ENCODE measurements at places on chromosomes 7 and 10. TPM values are rescaled to one million over a fixed set of nuclear protein-coding genes. Genes with fewer than 3 reads are reported as not detected.
A peak's percentile ranks its signal among the peaks of the same experiment; 100 is the strongest.

DNA sequence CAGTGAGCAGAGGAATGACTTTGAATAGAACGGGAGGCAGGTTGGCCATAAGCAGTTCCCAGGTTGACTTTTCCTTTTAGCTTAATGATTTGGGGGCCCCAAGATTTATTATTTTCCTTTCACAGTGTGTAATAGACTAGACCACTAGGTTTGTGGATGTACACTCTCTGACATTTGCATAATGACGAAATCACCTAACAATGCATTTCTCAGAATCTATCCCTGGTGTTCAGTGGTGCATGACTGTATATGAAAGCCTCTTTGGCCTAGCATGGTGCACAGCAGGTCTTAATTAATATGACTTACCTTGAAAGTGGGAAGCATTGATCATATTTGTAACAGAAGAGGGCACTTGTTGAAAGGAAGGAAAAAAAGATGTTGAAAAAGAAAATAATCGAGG, 761.9 kb downstream of the TYW1 start:
- H3K27me3 ChIP-seq, result no peaks in the 10 kb centered on the region
- H3K36me3 ChIP-seq, result no peaks in the 10 kb centered on the region

DNA sequence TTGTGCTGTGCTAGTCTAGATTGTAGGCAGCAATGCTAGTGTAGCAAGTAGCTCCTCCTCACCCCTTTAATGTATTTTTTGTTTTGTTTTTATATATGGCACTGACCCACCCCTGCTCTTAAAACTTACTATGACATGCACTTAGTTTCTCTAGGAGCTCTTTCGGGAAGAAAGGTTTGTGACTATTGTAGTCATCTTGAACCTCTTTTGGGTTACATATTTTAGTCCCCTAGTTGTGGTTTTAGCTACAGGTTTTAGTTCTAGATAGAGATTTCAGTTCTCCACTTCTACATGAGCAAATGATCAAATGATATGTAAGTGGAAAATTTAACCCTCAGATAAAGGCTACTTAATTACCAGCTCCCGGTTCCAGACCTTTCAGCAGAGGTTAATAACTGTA, 14.9 kb downstream of the MINPP1 start:
- H3K27ac ChIP-seq, result no peak overlapping the region
- no peak overlapping the region for H3K4me3 ChIP-seq
- H3K4me1 ChIP-seq, result peaks cover 7% of the 10 kb centered on the region
- H3K36me3 ChIP-seq, result peaks cover 10% of the 10 kb centered on the region
- no peak for DNase-seq

DNA sequence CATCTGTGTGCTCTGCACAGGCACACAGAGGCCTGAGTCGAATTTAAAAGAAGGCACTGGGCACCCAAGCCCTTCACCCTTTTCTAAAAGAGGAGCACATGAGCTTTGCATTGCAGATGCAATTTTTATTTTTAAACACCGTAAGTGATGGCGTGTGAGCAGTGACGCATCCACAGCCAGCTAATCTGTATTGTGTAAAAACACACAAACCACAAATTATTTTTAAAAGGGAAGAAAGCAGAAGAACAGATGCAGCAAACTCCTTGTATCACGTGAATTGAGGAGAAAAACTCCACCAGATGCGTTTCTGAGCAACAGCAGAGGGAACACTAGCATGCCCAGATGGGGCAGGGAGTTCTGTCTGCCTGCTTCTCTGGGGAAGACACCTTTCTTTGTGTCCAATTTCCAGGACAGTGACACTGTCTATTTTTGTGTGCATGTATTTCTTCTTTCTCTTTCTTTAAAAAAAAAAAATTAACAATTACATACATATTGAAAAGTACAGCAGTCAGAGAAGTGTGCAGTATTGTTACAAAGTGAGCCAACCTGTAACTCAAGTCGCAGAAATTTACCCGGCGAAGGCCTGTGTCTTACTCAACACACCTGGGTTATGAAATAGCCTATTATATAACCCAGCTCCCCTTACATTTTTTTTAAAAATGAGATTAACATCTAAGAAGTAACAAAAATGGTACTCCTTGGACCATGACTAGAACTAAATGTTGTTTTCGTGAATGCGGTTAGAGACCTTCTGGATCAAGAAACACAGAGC, 39.2 kb downstream of the EEPD1 start:
- H3K4me1 ChIP-seq, result peaks cover 40% of the 10 kb centered on the region
- DNase-seq, result no peak
- H3K27me3 ChIP-seq, result no peaks in the 10 kb centered on the region
- no peak overlapping the region for H3K4me3 ChIP-seq

DNA sequence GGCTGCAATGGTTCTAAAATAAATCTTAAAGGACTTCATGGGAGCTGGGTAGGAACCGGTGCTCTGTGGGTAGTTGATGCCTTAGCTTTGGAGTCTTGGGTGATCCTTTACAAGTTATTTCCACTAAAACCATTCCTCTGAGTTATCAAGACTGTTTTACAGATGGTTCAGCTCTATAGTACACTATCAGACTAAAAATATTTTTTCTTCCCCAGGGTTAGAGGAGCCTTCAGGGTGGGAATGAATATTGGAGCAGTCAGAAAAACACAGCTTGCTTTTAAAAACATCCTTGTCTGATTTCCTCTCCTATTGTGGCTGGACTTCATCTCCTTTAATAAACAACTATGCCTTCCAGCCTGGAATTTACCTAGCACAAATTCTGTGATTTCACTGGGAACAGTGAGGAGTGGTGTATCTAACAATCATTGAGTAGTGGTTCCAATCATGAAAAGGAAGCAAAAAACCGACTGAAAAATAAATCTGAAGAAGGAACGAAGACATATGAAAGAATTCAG, 102.6 kb upstream of the AFAP1L2 start:
- H3K27me3 ChIP-seq, result no peaks in the 10 kb centered on the region
- peaks cover 73% of the 10 kb centered on the region for H3K4me1 ChIP-seq
- no peak for DNase-seq
- no peak overlapping the region for H3K4me3 ChIP-seq
- peak overlapping the region; percentile 74 for H3K27ac ChIP-seq

DNA sequence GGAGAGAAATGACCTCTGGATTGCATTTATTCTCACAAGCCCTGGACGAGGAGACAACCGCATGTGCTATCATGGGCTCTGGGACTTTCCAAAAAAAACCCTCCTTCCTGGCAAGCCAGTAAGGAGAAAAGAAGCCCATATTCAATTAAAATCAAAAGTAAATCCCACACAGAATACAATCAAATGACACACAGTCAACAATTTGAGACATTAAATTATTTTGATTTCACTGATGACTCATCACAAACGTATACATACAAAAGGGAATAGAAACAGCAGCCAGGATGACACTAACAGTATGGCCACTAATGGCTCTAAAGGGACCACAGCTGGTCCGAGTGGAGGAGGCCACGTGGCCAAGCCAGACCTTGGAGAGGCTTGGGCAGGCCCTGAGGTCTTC, 24.9 kb downstream of the LRRC20 start:
- no peaks in the 10 kb centered on the region for H3K27me3 ChIP-seq
- no peaks in the 10 kb centered on the region for H3K36me3 ChIP-seq
- H3K4me3 ChIP-seq, result no peak overlapping the region
- no peak overlapping the region for H3K27ac ChIP-seq
- H3K4me1 ChIP-seq, result peaks cover 10% of the 10 kb centered on the region

GRCh38 chr10:133110133-133110532, 22.4 kb downstream of the ADGRA1 start:
- H3K27me3 ChIP-seq, result peaks cover 28% of the 10 kb centered on the region
- H3K27ac ChIP-seq, result no peak overlapping the region
- H3K36me3 ChIP-seq, result no peaks in the 10 kb centered on the region
- no peaks in the 10 kb centered on the region for H3K4me1 ChIP-seq

DNA sequence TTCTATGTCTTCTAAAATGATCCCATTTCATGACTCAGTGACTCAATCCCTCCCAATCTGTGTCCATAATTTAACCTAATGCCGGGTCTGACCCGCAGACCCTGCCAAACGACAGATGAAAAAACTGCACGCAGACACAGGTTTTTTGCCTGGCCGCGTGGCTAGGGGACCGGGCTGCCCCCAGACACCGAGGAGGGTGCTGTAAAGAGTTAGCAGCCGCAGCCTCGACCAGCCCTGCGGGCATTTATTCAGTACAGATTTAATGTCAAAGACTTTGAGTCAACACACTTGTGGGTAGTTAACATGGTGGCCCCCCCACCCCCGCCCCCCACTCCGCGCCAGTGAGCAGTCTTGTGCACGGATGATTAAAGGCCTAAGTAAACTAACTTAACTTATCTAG, 1324.7 kb downstream of the GATA3 start:
- H3K4me3 ChIP-seq, result no peak overlapping the region
- H3K4me1 ChIP-seq, result no peaks in the 10 kb centered on the region
- H3K36me3 ChIP-seq, result no peaks in the 10 kb centered on the region

GRCh38 chr10:13439313-13440184, 89.3 kb downstream of the BEND7 start:
- no peak for DNase-seq
- H3K4me3 ChIP-seq, result peak overlapping the region; percentile 49
- H3K27me3 ChIP-seq, result no peaks in the 10 kb centered on the region
- H3K27ac ChIP-seq, result no peak overlapping the region
- no peaks in the 10 kb centered on the region for H3K36me3 ChIP-seq
- H3K4me1 ChIP-seq, result peaks cover 16% of the 10 kb centered on the region

- H3K4me1 ChIP-seq, result peaks cover 8% of the 10 kb centered on the region
- H3K27ac ChIP-seq, result no peak overlapping the region
- peak overlapping the region; percentile 40 for H3K4me3 ChIP-seq
- H3K36me3 ChIP-seq, result no peaks in the 10 kb centered on the region
- no peak for DNase-seq
- peaks cover 24% of the 10 kb centered on the region for H3K27me3 ChIP-seq
Measured at GRCh38 chr7:128697302-128697905, 25.3 kb downstream of the GARIN1A start.

DNA sequence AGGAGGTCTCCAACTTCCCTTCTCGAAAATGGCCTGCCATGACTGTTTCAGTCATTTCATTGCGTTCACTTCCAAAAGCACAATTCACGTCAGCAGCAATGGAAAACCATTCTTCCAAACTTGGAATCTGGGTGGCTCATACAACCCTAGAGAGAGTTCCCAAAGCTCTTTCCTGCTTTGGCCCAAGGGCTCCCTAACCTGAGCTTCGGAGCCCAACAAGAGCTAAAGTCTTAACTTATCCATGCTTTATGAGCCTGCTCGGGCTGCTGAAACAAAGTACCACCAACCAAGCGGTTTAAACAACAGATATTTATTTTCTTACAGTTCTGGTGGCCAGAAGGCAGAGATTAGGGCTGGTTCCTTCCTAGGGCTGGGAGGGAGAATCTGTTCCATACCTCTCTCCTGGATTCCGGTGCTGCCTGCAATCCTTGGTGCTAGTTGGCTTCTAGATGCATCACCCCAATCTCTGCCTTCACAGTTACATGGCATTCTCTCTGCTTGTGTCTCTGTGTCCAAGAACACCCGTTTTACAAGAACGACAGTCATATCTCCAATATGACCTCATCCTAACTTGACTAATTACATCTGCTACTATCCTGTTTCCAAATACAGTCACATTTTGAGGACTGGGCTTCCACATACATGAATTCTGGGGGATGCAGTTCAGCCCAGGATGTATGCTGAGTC, 33.5 kb downstream of the CAMK2B start:
- no peak overlapping the region for H3K27ac ChIP-seq
- H3K4me1 ChIP-seq, result no peaks in the 10 kb centered on the region
- peak; percentile 78 for DNase-seq
- H3K27me3 ChIP-seq, result no peaks in the 10 kb centered on the region
- no peak overlapping the region for H3K4me3 ChIP-seq

DNA sequence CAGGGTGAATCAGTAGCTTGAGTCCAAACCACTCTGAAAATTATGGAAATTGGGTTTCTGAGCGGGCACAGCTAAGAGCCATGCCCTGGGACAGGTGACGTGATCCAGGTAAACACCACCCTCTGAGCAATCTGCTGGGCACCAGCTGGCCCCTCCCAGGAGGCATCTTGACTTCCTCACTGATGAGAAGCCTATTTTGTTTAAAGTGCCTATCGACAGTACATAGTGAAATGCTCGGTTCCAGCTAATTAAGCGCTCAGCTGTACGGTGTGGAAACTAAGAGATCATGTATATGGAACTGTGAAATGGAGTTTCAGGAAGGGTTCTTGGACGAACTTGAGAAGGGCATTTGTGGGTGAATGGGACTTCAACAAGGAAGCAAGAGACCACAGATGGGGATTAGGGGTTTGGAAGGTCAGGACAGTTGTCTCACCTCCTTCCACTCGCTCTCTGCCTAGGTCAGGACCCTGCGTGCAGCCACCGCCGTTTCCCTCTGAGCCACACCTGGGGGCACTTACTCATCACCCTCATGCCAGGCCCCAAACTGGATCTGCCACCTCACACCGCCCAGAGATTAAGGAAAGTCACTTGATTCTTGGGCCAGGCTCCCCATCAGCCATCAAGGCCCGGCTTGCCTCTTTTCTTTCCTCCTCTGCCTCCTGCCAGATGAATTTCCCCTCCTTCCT, 3.2 kb downstream of the ITPRIP start:
- no peaks in the 10 kb centered on the region for H3K36me3 ChIP-seq
- no peaks in the 10 kb centered on the region for H3K27me3 ChIP-seq
- peaks cover 66% of the 10 kb centered on the region for H3K4me1 ChIP-seq
- peak overlapping the region; percentile 100 for H3K27ac ChIP-seq

GRCh38 chr10:26455567-26456315, 17.6 kb downstream of the APBB1IP start:
- no peak overlapping the region for H3K4me3 ChIP-seq
- H3K4me1 ChIP-seq, result no peaks in the 10 kb centered on the region
- DNase-seq, result peak; percentile 26

GRCh38 chr7:128431754-128432153, 22.0 kb upstream of the IMPDH1 start:
- DNase-seq, result no peak
- no peaks in the 10 kb centered on the region for H3K27me3 ChIP-seq
- H3K27ac ChIP-seq, result no peak overlapping the region
- no peak overlapping the region for H3K4me3 ChIP-seq
- H3K36me3 ChIP-seq, result no peaks in the 10 kb centered on the region
- no peaks in the 10 kb centered on the region for H3K4me1 ChIP-seq

DNA sequence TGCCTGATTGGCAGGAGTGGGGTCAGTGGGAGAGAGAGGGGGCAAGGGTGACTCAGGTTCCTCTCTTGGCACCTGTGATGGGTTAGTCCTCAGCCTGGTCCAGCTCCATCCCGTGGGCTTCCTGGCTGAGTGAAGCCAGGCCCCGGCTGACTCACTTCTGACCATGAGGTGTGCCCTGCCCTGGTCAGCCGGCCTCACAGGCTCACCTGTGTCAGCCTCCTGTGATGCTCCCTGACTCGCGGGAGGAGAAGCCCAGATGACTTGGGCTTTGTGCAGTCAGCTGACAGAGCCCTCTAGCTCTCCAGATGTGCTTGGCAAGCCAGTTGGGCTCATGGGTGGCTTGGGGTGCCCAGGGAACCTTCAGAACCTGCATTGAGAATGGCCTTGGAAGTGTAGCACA, 16.0 kb upstream of the PPIF start:
- no peaks in the 10 kb centered on the region for H3K27me3 ChIP-seq
- no peak overlapping the region for H3K4me3 ChIP-seq
- no peak overlapping the region for H3K27ac ChIP-seq
- no peaks in the 10 kb centered on the region for H3K36me3 ChIP-seq

- no peaks in the 10 kb centered on the region for H3K27me3 ChIP-seq
- H3K4me3 ChIP-seq, result no peak overlapping the region
- no peak overlapping the region for H3K27ac ChIP-seq
- no peaks in the 10 kb centered on the region for H3K36me3 ChIP-seq
- no peaks in the 10 kb centered on the region for H3K4me1 ChIP-seq
Measured at GRCh38 chr10:120396228-120396627, 60.8 kb upstream of the PLPP4 start.

ELOVL3 gene
- total RNA-seq, result not detected

TWIST1 gene
- 15.6 TPM for total RNA-seq

EVX1 gene
- not detected for total RNA-seq
